ENCODE measurements at places on chromosomes 7 and 10.
A peak's percentile ranks its signal among the peaks of the same experiment; 100 is the strongest.

DNA sequence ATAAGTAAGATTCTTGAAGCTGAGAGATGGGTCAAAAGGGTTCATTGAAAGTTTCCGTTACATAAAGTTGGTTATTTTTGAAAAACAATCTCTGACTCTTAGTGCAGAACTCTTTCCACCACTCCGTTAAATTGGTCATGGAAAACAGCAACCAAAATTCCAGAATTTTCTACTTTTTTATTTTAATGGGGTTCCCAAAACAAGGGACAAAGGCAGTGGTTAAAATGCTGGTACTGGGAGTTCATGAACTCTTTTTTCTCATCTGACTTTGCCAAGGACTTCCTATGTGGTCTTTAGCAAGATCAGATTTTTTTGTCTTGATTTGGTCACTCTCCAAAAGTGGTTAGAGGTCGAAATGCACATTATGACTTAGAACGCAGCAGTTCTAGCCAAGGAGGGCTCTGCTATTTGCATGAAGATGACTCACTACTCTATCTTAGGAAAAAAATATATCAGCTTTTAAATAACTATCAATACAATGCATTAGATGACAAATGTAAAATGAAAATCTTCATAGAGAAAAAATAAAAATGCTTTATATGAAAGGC is 145.7 kb downstream of the REEP3 start:
- no peak for DNase-seq

DNA sequence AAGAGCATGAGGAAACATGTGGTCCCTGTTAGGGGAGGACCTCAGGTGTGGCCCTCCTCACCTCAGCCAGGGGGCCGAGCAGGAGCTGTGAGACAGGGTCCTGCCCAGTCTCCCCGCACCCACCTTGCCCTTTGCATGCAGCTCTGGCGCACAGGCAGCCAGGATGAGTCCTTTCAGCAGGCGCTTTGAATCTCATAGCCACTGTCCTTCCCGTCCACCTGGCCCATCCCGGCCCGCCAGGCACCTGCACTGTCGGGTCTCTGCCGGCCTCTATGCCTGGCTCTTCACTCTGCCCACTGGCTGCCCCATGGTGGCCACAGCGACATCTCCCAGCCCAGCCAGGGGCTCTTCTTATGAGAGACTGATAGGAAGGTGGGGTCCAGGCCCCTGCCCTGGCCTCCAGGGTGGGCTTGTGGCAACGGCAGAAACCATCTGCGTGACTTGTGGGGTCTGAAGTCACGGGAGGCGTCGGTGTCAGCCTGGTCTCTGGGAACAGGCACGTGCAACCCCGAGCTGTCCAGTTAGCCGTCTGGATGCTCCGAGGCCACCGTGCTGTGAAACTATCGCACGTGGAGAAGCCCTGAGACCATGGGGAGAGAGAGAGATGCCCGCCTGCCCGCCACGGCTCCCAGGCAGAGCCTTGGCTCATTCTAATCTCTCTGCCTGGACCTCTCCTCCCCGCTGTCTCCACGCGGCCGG is 37.4 kb downstream of the FOXL3 start:
- no peak for DNase-seq

DNA sequence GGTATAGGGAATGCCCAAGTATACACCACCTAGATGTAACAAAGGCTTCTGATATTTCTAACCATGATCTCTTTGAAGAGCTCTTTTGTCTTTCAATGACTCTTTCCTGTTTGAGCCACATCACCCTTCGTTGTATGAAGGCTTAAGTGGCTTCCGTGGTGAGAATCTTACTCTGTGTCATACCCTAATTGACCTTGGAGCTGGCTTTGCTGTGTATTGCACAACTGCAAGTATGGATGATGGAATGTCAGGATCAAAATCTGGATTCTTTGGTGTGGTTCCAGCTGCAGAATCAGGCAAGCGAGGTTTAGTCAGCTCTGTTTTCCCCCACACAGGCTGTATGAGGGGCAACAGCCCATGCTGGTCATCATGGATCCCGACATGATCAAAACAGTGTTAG is 16.0 kb downstream of the CYP3A43 start:
- no peak for DNase-seq

GRCh38 chr7:155002411-155003091 is 373 bp downstream of the PAXIP1 start:
- no peak for DNase-seq

DNA sequence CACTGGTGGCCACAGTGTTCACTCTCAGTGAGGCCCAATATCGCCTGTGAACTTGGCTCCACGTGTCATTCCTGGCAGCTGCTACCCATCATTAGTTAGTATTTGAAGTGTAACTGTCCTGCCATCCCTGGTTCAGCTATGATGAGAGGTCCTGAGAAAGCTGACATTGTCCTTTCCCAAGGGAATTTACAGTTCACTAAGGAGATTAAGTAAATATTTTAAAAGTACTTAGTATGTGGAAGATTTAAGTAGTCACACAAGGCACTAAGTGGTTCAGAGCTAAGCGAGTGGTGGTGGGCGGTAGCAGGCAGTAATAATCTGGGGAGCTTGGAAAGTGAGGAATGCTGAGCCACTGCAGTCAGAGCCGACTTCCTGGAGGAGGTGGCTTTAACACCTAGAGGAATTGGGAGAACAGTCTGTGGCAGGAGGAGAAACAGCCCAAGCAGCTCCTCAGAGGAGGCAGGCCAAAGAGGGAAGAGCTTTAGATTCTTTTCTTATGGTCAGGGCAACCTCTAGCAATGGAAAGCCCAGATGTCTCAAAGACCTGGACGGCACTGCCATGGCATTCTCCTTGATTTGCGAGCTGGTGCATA is 519.7 kb downstream of the LRMDA start:
- no peak for DNase-seq

DNA sequence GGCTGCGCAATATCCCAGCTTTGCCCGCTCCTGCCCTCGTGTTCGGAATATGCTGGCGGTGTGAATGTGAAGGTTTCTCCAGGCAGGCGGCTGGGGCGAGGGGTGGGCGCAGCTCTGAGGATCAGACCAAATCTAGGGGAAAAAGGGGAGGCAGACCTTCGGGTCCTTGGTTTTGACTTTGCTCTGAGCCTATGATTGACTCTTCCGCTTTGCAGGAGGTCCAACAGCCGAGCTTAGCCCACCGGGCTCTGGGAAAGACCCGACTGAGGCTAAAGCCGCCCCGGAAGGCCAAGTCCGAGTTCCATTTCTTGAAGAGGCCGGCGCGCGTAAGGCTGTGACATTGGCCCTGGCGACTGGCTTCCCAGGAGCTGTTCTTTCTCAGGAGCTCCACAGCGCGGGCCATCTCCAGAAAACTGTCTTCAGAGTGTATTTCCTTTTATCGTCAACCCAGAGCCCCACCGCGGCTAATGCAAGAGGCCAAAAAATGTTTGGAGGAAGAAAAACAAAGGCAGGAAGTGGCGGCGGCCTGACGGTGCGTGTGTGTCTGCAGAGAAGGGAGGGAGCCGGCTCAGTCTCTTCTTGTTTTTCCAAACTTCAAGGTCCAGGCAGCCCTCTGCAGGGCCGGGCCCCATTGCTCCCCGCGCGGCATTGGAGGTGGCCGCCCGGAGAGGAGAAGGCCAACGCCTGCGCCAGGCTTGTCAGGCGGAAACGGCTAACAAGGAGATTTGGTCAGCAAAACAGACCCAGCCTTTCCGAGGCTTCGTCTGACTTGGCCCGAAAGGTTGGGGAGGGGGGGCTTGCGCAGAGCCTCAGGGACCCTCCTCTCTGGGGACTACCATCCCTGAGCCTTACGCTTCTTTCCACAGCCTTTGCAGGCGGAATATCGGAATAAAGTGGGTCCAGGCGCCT is 3.6 kb upstream of the HOXA11 start:
- DNase-seq, result no peak

DNA sequence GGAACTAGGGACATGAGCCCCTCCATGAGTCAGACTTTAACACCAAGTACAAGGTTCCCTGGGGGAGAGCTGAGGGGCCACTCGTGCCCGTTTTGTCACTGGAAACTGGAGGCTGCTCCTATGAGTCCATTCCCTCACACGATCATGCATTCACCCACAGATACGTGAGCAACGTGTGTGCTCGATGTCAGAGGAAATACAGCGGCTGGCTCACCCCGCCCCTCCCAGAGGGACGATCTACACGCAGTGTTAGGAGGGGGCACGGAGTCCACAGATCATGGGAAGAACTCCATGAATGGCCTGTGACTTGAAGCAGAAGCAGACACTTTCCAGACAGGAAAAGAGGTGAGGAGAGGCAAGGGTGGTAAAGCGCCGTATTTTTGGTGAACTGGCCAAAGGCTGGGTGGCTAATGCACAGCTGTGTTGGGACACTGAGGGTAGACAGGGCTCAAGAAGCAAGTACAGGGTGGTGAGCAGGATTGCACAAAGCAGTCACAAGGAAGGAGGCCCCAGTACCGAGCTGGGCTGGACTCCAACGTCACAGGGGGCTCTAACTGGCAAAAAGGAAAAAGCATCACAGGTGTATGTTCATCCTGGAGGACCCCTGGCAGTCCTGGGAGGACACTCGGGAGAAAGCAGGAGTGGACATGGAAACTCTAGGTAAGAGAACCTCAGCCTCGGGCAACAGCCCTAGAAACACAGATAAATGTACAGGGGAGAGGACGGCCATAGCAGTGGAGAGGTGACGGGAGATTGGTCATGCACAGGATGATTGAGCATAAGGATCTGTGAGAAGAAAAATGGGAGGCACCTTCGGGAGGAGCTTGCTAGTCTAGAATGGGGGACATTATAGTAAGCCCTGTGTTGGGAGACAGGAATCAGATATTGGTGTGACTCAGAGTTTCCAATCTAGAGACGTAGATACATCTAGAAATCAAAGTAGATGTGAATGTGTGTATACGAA is 41.2 kb downstream of the TNS3 start:
- DNase-seq, result no peak

DNA sequence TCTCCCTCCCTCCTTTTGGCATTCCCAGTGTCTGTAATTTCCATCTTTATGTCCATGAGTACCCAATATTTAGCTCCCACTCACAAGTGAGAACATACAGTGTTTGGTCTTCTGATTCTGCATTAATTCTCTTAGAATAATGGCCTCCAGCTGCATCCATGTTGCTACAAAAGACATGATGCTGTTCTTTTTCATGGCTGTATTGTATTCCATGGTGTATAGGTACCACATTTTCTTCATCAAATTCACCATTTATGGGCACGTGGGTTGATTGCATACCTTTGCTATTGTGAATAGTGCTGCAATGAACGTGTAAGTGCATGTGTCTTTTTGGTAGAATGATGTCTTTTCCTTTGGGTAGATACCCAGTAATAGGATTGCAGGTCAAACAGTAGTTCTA is 576.8 kb downstream of the GALNT17 start:
- DNase-seq, result no peak

DNA sequence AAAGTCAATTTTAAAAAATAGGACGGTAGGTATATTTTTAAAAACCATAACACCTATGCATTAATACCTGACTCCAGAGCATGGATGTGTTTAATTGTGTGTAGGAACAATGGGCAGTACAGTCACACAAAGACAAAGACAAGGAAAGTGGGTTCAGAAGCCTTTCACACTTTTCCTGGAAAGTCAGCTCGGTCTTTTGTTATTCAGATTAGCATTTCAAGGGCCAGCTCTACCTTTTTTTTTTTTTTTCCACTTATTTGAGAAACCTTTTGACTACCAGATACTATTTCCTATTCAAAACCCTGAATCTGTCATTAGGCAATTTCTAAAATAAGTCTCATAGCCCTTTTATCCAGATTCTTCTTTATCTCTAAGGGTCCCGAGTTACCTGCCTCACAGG is 401.9 kb downstream of the PARD3 start:
- no peak for DNase-seq

DNA sequence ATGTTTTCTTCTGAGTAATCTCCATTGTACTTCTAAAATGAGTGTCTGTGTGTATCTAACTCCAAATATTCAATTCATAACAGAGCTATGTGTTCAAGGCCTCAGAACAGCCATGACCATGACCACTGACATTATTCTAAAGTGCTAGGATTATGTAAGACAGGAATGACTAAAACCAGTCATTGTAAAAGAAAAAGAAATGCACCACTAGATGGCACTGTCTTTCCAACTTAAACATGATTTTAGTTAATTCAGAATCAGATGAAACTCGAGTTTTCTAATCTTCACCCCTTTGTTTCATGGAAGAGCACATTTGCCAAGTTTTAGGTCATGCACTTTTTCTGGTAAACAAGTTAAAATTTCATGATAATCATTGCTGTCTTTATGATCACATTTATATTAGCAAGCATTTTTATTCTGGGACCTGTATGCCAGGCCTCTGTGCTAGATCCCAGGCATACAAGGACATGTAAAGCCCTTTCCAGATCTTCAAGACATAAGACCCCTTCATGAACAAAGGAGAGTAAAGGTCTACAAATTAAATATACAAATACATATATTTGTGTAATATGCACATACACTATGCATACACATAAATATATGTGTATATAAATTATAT is 26.1 kb upstream of the RSU1 start:
- peak; percentile 86 for DNase-seq
